RCC 7860 (cell line): ENCODE measurements at places on chromosomes 1 and 21.

DNA sequence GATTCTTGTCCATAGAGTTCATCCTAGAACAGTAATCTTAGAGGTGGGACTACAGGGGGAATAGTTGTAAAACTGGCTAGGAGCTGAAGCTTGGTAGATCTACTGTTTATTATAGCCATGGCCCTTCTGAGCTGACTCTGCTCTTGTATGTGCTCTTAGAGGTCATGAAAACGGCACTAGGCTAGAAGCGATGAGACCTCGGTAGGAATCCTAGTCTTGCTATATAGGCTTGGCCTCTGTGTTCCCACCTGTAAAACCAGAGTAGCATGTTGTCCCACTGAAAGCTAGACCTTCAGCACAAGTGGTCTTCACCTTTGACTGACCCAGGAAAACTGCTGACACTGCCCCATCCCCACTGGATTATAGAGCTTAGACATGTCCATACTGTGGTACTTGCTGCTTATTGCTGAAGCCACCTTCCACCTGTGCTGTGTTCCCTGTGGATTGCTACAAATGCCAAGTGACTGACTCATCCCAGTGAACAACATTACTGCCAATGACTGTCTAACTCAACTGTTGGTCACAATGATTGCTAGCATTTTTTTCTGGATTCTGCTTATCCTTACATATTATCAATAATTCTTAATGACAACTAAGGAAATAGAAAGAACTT lies 23.0 kb upstream of the PIGC start:
- peak; percentile 74 for DNase-seq

DNA sequence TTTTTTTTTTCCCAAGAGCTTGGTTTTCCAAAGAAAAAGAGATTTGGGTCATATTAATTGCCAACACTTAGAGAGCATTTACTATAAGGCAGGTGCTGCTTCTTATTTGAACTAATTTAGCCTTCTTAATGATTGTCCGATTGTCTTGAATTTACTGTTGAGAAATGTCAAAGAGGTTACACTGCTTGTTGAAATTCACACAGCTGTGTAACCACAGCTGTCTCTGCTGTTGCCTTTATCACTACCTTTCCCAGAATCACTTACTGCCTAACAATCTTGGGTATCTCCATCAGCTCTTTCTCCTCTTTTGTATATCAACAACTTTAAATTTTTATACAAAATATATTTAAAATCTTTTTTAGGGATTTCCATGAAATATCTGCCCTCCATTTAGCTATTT lies 115.6 kb downstream of the UCHL5 start:
- DNase-seq, result no peak

- DNase-seq, result no peak
Measured at GRCh38 chr21:42308161-42308913, 6.9 kb downstream of the TFF3 start.

DNA sequence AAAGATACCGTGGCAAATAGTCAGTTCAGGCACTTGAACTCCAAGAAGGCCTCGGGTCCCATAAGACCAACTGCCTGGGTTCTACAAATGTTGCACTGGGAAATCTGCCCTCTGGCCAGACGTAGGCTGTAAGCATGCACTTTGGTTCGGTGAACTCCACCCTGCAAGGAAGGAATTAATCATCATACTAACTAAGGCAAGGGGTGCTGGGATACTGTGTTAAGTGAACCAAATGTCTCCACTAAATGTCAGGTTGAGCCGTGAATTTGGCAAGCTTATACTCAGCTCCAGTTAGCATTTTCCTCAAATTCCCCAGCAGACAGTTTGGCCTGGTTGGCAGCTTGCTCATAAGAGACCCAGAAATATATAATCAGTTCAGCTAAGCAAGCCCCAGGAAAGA lies 385.9 kb downstream of the GPATCH2 start:
- DNase-seq, result no peak

DNA sequence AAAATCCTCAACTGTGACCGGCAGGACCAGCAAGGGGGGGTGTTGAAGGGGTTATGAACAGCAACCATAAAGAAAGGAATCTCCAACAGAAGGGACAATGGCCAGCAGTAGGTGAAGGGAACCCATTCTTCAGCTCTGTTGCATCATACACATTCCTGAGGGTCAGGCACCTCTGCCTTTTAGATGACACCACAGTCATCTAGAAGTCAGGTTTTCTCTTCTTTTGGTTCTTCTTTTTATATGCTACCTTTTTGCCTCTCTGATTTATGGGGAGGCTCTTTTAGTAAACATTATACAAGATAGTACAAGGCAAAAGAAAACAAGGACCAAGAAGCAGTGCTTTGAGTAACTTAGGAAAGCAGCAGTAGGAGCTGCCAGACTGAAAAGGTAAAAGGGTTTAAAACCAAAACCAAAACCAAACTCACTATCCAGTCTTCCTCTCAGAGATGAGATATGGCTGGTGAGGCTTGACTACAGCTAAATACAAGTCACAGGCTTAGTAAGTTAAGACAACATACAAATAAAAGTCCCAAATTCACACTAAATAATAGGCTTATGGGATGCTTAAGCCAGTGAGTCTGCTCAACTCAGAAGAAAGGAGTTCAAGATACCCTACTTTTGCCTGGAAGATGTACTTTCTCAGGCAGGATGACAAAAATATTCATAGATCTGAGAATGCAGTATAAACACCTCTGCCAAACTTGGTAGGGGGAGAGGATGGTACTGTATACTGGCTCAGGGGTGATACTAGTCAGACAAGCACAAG lies 4.1 kb downstream of the TEX38 start:
- DNase-seq, result no peak

DNA sequence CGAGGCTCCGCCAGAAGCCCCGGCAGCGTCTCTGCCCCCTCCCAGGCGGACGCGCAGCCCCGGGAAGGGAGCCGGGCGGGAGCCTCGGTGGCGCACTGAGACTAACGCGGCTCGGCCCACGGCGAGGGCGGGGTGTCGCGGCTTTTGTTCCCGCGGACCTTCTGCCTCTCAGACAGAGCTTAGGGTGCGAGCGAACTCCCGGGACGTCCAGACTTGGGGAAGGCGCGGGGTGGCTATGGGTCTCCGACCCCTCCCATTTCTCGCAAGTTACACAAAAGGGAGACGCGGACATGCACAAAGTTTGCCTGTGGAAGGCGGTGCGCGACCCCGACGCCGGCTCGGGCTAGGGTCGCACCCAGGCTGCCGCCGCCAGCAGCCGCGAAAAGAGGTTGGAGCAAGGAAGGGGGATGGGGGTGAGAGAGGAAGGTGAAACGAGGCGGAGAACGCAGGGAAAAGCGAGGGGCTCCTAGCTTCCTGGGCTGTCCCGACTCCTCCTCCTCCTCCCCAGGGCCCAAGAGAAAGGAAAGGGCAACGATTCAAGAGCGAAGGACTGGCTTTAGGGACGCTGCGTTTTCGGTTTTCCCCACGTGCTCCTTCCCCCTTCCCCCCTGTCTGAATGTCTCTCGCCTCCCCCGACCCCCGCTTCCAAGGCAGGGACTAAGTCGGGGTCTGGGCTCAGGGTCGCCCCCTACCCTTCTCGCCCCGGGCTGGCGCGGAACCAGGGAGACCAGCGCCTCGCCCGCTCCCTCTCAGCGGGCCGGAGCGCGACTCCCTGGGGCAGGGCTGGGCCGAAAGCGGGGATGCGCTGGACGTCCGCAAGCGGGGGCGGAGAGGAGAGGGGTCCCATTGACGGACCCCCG lies 729 bp downstream of the APP start:
- peak; percentile 49 for DNase-seq

- DNase-seq, result no peak
Measured at GRCh38 chr1:173275496-173275895, 68.4 kb upstream of the TNFSF4 start.

DNA sequence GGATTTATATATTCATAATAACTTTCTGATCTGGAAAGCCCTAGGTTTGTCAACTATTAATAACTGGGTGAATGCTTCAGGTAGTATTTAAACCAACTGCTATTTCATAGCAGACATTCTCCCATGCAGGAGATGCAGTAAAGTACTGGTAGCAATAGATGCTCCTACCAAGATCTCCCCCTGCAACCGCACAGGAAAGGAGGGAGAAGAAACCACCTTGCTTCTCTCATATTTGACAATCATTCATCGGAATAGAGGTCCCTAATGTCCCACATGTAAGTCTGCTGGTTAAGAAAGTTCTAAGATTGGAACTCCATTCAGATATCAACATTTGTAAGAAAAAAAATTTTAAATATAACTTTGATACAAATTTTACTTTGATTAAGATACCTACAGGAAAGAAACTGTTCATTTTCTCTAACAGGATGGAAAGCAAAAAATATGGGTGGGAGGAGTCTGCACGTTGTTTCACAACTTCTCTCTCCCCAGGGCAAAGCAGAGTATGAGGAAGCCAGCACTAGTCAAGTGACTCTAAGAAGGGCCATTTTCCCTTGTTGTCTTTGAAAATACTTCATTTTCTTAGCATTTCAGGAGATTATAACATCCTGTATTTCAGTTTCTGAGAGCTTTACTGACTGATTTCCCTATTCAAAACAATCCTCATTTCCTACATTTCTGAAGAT lies at the start of gene PYHIN1:
Gene PYHIN1, plus strand, starts transcription at position 498 of the 683 bp plus-strand sequence. CDS start 5,359 bp downstream, outside the sequence.
- no peak for DNase-seq

DNA sequence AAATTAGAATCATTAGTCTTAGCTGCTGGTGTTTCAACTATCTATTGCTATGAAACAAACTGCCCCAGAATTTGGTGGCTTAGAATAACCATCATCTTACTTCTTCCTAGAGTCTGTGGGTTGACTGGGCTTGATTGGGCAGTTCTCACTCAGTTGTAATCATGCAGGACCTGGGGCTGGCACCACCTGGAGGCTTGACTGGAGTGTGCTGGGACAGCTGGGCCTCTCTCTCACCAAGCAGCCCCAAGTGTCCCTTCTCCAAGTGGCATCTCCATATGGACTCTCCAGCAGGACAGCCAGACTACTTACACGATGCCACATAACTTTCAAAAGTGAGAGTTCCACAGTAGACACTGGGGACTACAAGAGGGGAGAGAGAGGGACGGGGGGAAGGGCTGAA lies 140.3 kb upstream of the ATP1B1 start:
- no peak for DNase-seq

- no peak for DNase-seq
Measured at GRCh38 chr1:219081943-219082925, 91.4 kb upstream of the LYPLAL1 start.
